ENCODE measurements at places on chromosomes 6 and 20. TPM values are rescaled to one million over a fixed set of nuclear protein-coding genes. Genes with fewer than 3 reads are reported as not detected.

The TFAP2A gene
- total RNA-seq: 10.1 TPM

The MLIP gene
- total RNA-seq: not detected

The IL17F gene
- total RNA-seq: not detected

The ELOVL4 gene
- total RNA-seq: 1.6 TPM

The KCNK16 gene
- total RNA-seq: not detected

The MATN4 gene
- total RNA-seq: 0.07 TPM

The FAM229B gene
- 7.5 TPM for total RNA-seq

The ASIP gene
- total RNA-seq: not detected

The RBM24 gene
- 9.3 TPM for total RNA-seq

The IPCEF1 gene
- total RNA-seq: 0.10 TPM
